Liver (tissue), 10 donors: ENCODE measurements at places on chromosomes 12 and 14. TPM values are rescaled to one million over a fixed set of nuclear protein-coding genes. Genes with fewer than 3 reads are reported as not detected.

Gene RTL1
- not detected for total RNA-seq

Gene GCH1
- 60.0 TPM for total RNA-seq

Gene OLR1
- total RNA-seq: 0.37 TPM

Gene ABCD2
- under 0.01 TPM for total RNA-seq

Gene RGS6
- 0.17 TPM for total RNA-seq

Gene MYH6
- total RNA-seq: 0.17 TPM

Gene PPFIA2
- 0.05 TPM for total RNA-seq

Gene KLRC1
- total RNA-seq: 1.0 TPM

Gene OR6C74
- not detected for total RNA-seq

Gene PPFIBP1
- total RNA-seq: 10.5 TPM

Gene RNF212B
- 0.17 TPM for total RNA-seq

Gene CD27
- total RNA-seq: 0.28 TPM

Gene MAP3K9
- 0.65 TPM for total RNA-seq
